ENCODE measurements at places on chromosomes 1 and 21.

DNA sequence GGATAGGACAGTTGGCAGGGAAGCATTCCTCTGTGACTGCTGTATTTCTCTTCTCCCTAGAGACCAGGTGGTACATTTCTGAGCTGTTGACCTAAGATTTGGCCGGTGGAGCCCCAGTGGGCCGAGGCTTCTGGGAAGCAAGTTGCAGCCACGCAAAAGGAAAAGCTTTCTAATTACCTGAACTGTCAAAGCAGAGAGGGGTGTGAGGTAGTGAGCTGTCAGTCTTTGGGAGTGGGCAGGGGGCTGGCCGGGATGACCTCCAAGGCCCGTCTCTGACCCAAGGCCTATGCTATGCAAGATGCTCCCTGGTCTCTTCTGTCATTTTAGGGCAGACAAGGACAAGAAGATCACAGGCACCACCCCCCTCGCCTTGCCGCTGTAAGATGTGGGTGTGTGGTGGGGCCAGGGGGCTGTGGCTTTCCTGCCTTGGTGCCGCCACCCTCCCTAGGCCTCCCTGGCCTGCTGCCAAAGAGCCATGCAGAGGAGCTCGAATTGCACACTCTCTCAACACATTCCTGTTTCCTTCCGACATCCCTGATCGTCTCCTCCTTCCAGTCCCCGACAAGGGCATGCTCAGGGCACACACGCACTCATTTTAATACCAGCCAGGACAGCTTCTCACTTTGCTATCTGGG is 7.7 kb downstream of the PADI1 start:
- DNase-seq, result peak; percentile 15

- no peak for DNase-seq
These were observed 34.1 kb downstream of the VTCN1 start for GRCh38 chr1:117176579-117176978.

GRCh38 chr1:30286988-30287839 is 436.2 kb downstream of the MATN1 start:
- DNase-seq, result no peak

- no peak for DNase-seq
These were observed 29.2 kb downstream of the C1orf185 start for GRCh38 chr1:51131185-51131584.

All from stimulated activated CD4-positive, alpha-beta T cell treated with anti-CD3 and anti-CD28 coated beads, TNF-alpha, amount 100 ng/mL, for 24 hours (primary cell).